Bronchial epithelial cell (primary cell): ENCODE measurements at places on chromosomes 6 and 20. TPM values are rescaled to one million over a fixed set of nuclear protein-coding genes. Genes with fewer than 3 reads are reported as not detected.

The ZBTB46 gene
- total RNA-seq: 0.53 and 2.0 TPM in 2 replicates

- no peak for DNase-seq
These were observed 10.2 kb downstream of the PTPN1 start for GRCh38 chr20:50520222-50520880.

DNA sequence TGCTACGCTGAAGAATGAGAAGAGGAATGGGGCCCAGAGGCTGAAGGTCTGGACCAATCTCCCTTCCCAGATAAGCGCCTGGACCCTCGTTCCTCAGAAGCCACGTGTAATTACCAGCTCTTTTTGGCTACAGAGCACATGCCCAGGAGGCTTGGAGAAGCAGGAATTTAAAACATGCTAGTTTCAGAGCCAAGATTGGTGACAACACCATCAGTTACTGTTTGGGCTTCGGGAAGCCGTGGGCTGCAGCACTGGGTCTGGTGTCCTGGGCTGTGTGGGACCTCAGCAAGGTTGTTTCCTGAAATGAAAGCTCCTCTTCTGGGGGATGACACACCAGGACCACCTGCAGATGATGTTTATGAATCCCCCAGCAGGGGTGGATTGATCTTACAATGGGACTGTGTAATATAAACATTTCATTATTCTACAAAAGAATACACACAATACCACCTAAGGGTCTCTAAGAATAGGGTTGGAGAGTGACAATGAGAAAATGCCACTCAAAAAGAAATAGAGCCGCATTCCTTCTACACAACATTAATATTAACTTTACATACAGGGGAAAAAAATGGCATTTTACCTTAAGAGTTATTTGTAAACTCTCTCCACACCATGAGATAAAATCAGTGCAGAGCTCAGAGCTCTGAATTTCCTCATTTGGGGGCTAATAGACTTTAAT, 207.8 kb upstream of the FOXQ1 start:
- no peak for DNase-seq

DNA sequence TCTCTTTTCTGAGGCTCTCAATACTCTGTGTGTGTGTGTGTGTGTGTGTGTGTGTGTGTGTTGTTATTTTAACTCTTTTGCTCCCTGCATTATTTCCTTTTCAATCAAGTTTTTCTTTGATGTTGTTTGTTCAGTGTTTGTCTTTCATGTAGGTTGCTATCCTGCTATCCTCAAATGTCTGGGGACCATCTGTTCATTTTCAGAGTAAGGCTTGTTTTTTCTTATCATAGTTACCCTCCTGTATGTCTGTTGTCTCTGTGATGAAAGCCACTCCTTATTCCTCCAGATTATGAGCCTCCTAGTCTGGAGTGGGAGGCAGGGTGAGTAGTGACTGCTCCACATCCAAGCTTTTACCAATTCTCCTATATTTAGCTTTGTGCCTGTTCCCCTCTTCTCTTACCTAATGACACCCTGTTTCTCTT, 9.2 kb downstream of the ENPP3 start:
- DNase-seq: no peak
